ENCODE measurements at places on chromosomes 5 and 9.

DNA sequence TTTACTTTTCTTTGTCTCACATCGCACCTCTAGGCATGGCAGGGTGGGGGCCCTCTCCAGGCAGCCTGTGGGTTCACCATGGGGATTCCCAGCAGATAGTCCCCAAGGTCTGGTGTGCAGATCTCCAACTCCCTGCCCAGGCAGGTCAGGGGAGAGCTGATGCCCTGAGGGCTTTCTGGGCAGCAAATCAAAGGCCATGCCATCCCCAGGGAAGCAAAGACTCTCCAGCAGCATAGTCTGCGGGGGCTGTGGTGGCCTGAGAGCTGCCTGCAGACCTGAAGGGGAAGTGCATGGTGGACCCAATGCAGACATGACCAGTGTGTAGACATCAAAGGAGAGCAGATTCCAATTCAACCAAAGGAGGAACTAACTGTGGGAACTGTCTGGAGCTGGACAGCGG, 7.7 kb downstream of the NEURL1B start:
- no peak for DNase-seq

- no peak for DNase-seq
Measured at GRCh38 chr5:53568871-53569270, 8.4 kb downstream of the NDUFS4 start.

GRCh38 chr9:130477564-130477963, 32.8 kb downstream of the ASS1 start:
- DNase-seq = no peak

DNA sequence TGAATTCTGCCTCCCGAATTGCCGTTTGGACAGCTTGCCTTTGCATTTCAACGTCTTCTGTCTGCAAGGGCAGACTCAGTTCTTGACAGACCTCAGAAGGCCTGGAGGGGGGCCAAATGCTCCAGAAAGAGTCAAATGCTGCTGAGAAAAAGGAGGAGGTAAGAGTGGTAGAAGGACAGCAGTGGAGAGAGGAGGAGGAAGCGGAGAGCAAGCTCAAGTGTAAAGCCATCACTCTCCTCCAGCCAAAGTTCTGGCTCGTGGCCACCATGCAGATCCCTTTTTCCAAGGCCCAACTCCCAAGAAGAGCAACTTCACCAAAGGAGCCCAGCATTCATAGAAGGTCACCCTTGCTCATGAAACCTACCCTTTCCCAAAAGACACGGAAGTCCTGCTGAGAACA, 36.9 kb upstream of the SMIM23 start:
- no peak for DNase-seq

GRCh38 chr9:76949865-76950264, 44.0 kb upstream of the PRUNE2 start:
- no peak for DNase-seq

DNA sequence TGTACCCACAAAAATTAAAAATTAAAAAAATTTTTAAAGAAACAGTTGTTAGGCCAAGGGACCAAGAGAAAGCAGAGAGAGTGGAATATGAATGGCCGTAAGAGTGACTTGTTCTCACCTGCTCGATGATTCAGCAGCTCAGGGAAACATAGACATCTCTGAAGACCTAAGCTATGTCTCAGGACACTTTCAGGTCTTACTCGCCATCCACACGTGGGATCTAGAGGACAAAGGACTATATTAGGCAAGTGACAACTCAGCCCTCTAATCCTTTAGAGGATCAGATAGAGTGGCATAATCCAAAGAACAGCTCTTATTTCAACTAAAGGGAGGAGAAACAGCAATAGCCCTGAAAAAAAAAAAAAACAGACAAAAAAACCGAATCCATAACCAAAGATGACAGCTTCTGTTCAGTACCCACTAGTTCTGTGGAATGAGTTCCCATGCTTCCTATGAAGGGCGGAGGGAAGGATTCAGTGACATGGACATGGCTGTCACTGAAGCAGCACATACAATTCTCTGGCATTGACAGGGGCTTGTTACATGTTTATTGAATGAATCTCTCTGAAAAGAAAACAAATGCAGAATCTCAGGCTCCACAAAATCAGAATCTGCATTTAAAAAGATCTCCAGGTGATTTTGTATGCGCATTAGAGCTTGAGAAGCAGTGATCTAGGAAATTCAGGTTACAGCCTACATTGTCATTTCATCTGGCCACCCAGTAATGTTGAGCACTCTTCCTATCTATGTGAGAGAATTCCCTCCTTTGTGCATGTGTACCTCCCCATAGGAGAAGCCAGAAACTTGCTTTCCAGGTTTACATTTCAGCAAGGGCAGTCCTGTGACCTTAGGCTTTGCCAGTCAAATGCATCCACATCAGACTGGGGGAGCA, 96.0 kb downstream of the KIAA1958 start:
- DNase-seq = no peak

GRCh38 chr9:116933251-116933650, 246.1 kb downstream of the TRIM32 start:
- no peak for DNase-seq

DNA sequence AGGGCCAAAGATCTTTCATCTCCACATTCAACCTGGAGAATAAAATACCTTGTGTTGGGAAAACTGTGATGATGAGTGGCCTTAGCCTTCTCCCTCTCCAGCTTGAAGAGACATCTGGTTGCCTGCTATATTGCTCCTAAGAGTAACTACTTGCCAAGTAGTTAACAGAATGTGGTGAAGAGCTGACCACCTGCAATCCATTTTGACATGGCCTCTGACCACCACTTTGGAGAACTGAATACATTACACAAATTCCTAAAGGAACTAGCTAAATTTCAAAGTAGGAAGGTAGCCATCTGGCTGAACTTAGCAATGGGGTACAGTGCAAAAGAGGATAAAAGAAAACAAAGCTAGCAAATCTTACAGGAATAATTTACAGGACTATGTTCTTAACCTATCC, 7.2 kb downstream of the TBCA start:
- no peak for DNase-seq

- DNase-seq = no peak
Measured at GRCh38 chr5:6606884-6607558, 25.8 kb downstream of the NSUN2 start.

GRCh38 chr5:329768-330167, 8.3 kb downstream of the AHRR start:
- no peak for DNase-seq
